ENCODE measurements at places on chromosomes 11 and 22. TPM values are rescaled to one million over a fixed set of nuclear protein-coding genes. Genes with fewer than 3 reads are reported as not detected.

Gene PLAAT2
- polyA plus RNA-seq = 0.13 TPM

Gene TRIM51
- not detected for polyA plus RNA-seq

Gene SCT
- not detected for polyA plus RNA-seq

Gene KLHL35
- polyA plus RNA-seq = 0.65 TPM

Gene GPR83
- 0.56 TPM for polyA plus RNA-seq

Gene FANCF
- 8.6 TPM for polyA plus RNA-seq

Gene UPK3A
- not detected for polyA plus RNA-seq

Gene UBQLN3
- not detected for polyA plus RNA-seq

Gene C22orf15
- not detected for polyA plus RNA-seq

Gene PIM3
- polyA plus RNA-seq = 87.5 TPM

Gene TEX12
- polyA plus RNA-seq = not detected

All from adipose tissue (tissue), 3 donors.